ENCODE measurements at places on chromosomes 5 and 9.

DNA sequence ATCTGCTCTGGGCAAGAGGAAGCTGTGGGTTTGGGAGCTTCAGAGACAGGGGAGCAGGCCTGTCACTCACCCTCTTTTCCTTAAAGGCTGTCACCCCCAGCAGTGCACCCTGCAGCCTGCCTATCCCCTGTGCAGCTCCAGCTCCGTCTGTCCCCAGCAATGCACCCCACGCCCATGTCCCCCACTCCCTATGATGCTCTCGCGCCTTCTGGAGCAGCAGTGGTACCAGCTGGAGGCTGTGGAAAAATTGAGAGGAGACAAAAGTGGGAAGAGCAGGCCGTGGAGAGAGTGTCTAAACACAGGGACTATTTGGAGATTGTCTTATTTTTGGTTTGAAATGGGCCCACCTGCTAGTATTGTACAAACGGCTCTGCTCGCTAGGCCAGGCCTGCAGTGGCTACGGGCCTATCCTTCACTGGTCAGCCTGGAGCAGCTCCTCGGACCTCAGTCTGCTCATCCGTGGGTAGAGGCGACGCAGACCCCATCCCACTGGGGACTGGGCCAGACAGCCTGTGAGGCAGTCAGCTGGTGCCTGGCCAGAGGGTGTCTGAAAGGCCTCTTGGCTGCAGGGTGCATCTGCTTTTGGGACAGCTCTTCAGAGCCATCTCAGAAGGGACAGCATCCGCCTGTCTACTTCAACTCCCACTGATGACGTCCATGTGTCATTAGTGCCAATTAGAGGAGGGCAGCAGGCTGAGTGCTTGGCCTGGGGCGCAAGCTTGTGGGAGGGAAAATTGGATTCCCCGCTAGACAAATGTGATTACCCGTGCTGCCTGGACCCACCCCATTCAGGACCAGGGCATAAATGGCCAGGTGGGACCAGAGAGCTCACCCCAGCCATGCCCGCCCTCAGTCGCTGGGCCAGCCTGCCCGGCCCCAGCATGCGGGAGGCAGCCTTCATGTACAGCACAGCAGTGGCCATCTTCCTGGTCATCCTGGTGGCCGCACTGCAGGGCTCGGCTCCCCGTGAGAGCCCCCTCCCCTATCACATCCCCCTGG is at the start of gene DBH:
Gene DBH (plus strand): TSS at position 831 of the 999 bp plus-strand sequence. CDS start 9 bp downstream, at position 840.
- no peak for DNase-seq

GRCh38 chr5:139651853-139652787 is 4.0 kb downstream of the CXXC5 start:
- DNase-seq, result no peak

DNA sequence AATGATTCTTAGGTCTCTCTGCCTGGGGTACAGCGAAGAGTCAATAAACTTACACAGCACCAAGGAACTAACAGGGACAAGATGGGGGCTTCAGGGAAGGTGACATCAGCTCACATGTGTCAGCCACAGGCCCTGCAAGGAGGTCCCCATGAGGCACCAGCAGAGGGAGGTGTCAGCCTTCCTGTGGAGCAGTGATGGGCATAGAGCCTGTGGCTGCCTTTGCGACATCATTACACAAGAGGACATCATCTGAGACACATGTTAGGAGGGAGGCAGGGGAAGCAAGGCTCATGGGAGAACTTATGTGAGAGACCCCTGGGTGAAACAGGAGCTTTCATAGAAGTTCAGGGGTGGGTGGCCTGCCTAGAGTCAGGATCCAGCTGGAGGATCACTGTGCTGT is 389.6 kb downstream of the SEMA5A start:
- DNase-seq, result no peak

GRCh38 chr5:78813906-78814530 is 165.4 kb upstream of the LHFPL2 start:
- DNase-seq, result no peak

DNA sequence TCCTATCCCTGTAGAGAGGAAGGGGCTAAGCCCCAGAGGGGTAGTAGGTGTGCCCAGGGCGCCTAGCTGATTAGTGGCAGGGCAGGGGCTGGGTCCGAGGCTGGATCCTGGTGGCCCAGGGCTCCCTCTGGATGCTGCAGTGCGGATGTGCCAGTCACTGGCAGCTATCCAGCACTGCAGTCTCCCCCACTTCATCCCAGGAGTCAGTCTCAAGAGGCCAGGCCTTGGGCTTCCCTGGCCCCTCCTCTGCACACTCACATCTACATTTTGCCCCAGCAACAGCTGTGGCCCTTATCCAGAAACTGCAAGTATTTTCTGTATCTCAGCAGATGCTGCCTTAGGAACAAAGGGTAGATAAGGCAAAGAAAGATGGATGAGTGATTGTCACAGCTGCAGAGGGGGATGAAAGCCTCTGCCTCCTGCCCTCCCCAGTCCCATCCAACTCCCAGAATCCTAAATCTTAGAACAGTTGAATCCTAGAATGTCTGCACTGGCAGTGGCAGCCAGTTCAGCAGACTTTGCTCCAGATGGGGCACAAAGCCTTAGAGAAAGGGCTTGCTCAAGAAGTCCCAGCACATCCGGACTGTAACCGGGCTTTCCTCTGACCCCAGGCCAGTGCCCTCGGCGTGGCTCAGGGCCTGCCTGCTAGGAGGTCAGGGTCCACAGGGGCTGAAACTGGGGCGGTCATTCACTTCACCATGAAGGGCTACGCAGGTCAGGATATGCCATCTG is 1.6 kb downstream of the ANXA6 start:
- DNase-seq, result no peak

GRCh38 chr9:127974001-127974768 is 6.6 kb downstream of the EEIG1 start:
- no peak for DNase-seq

DNA sequence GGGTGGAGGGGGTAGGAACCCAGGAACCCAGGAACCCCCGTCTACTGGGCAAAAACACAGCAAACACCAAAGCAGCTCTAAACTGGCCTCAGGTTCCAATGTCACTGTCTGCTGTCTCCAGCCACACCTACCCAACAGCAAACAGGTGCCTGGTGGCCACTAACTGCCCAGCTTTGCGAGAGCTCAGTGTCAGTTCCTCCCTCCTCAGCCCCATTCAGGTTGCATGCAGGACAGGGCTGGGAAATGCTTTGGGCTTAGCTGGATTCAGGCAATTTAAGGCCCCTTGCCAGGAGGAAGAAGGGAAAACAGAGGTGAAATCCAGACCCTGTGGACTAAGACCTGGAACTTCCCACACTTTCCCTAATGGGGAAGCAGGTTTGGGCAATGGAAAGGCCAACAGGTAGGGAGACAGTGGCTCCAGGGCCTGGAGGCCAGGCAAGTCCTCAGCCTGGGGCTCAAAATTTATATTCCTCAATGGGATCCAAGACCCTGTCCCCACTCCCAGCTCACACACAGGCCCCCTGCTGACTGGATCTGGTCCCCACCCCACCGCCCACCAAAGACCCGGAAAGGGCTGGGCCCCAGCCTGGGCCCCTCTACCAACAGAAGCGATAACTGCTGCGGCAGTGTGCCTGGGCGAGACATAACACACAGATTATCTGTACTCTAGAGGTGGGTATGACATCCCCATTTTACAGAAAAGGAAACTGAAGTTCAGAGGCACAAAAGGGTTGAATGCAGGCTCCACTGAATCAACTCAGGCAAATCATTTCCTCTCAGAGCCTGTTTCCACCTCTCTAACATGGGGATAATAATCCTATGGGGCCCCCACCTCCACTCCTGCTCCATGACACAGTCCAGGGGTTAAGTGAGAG is 3.5 kb downstream of the EEIG1 start:
- no peak for DNase-seq

GRCh38 chr5:1445689-1446601 is 705 bp upstream of the SLC6A3 start:
- DNase-seq, result no peak

DNA sequence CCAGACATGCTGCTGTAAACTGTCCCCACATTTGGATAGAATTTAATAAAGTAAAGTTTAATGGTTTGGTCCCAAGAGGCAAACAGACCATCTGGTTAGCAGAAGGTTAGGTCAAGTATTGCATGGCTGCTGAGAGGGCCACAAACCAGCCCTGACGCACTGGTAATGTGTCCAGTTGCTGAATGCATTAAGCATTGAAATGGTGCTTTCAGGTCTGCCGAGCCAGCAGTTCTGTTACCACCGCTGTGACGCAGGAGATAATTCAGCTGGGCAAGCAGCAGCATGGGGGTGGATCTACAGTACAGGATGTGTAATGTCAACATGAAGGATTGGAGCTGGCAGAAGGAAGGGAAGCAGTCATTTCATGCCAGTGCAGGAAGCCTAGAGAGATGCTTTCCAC is 16.0 kb downstream of the ZNF462 start:
- DNase-seq, result no peak

- DNase-seq, result no peak
Observed at GRCh38 chr5:179268966-179269693, 76.1 kb downstream of the ADAMTS2 start.

GRCh38 chr9:5941214-5941613 is 50.5 kb downstream of the MLANA start:
- DNase-seq, result no peak

DNA sequence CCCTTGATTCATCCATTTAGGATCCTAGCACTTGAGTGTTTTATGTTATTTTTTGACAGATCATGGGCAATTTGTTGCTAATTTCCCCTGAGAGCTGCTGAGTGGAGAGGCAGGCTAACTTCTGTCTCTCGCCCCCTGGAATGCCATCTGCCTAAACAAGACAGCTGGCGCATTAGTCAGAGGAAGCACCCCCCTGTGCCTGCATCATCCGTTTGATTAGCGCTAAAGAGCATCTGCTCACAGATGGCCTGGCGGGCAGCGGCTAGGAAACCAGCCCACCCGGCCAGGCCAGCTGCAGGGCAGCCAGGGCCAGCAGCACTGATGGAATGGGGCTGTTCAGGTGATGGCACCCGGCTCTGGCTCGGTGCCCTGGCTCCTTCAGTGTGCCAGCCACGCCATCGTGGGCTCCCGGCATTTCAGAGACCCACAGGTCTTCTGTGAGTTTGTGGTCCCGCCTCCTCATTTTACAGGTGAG is 22.9 kb upstream of the ASS1 start:
- no peak for DNase-seq

- DNase-seq, result no peak
Observed at GRCh38 chr5:11396917-11397316, 507.3 kb downstream of the CTNND2 start.

GRCh38 chr9:25703701-25704357 is 25.6 kb upstream of the TUSC1 start:
- DNase-seq, result no peak

DNA sequence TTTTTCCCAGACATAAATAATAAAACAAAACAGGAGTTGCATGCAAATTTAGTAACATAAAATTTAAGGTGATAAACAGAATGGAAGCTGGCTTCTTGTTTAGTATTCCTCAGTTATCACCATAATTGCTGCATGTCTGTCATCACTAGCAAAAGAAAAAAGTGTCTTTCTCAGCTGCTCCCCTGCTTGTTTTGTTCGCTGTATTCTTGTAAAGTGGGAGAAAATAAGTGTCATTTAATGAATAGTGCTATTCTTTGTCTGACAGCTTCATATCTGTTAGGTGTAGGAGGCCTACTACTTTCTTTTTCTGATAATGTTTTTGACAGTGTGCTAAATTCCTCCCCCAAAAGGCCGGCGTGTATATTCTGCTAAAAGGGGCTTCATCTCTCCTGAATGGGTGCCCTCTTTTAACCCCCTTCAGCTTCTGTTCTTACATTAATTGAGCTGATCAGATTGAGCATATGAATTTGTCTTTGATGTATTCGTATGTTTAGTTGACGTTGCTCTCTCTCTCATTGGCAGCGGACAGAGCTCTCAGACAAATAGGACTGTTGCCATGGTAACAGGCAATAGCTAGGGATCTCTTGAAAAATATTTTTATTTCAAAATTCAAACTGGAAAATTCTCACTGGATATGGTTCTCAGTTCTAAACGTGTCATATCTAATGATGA is 303.8 kb downstream of the KIAA0825 start:
- DNase-seq, result no peak

DNA sequence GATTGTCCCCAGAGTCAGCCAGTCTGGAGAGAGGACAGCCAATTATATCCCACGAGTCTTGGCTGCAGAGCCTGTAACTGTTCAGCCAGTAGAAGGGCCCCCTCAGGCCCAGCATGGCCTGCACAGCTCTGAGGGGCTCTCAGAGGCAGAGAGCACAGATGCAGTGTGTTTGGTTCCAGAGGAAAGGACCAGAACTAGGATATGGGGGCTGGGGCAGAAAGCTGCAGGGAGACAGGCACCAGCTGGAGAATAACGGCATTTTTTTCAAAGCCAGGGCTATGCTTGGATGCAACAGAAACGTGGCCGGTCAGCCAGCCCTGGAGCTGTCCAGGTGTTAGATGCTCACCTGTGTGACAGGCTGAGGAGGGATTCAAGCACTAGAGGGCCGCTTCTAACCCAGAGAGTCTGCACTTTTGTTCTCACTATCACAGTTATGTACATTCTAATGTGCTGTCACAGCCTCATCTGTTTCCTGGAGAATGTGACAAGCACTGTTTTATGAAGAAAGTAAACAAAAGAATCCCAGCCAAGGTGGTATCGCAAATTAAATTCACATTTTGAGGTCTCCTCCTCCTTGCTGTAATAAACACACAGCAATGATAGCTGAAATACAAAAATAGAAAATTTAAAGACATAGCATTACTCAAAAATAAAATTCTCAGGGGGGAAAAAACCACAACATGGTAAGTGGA is 96.5 kb downstream of the GABBR2 start:
- DNase-seq, result no peak

DNA sequence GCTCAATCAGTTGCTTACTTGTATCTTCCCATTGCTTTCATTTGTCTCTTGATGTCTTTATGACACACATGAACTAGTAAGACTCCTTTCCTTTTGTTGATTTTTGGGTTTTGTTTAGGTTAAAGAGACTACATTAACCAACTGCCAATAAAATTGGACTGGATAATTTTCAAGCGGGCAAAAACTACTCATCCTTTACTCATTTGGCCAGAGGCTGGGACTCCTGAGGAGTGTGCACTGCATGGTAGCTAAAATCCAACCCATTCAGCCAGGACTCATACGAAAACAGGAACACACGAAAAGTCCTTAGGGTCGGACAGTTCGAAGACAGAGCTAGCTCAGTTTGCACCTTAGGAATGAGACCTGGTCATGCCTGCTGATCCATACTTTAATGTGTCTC is 6.0 kb downstream of the SLC46A2 start:
- no peak for DNase-seq

DNA sequence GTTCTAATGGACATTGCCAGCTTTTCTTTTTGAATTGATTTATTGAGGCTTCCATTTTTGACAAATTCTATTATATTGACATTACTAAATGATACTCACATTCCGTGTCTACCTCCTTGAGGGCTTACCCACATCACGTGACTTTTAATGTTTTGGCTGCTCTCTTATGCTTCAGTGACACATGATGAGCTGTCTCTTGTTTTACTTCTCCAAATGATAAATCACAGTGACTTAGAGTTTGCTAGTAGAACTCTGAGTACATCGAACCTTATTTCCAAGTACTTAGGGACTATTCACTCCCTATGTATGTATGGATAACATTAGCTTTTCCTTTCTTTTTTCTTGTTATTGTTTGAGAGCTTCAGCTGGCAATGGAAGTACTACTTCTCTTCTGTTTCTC is 169.8 kb upstream of the KCNN2 start:
- no peak for DNase-seq

- DNase-seq, result no peak
Observed at GRCh38 chr5:3324421-3325101, 271.1 kb upstream of the IRX1 start.

Data from stimulated activated CD4-positive, alpha-beta T cell treated with anti-CD3 and anti-CD28 coated beads, Interleukin-1b, Interleukin-23, amount 100 ng/mL, for 1 hour (primary cell).